ENCODE measurements at places on chromosomes 5 and 9.

DNA sequence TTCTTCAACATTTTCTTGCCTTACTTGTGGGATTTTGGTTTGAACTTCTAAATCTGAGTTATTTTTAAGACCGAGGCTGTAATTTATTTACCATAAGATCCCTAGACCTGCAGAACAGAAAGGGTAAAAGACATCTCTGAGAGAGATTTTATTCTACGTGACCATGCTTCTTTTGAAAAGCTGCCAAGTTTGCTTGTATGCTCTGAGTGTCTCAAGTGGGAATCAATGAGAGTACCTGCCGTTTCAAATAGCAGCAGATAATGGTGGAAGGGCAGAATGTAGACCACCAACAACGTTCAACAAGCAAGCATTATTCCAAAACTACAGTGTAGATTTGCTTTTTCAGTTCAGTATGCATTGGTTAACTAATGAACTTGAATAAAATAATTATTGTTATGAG, 108.6 kb upstream of the MINAR2 start:
- no peaks in the 10 kb centered on the region for H3K4me1 ChIP-seq
- no peaks in the 10 kb centered on the region for H3K27me3 ChIP-seq
- no peaks in the 10 kb centered on the region for H3K36me3 ChIP-seq
- DNase-seq: no peak
- H3K27ac ChIP-seq: no peak overlapping the region

DNA sequence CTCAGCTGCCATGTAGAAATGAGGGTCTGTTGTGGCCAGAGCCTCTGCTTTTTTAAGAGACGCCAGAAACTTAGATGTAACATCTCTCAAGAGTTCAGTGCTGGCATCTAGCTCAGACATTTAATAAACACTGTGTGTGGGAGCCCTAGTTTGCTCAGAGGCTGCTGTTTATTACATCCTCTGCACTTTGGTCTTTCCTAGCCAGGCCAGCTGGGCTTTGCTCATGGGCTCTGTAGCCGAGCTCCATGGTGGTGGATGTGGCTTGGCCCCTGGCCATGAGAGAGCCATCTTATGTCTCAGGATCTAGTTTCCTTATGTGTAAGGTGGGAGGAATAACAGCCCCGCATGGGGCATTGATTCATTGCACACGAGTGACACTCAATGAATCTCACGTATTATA, 30.0 kb downstream of the ARHGEF37 start:
- H3K36me3 ChIP-seq: no peaks in the 10 kb centered on the region
- H3K4me1 ChIP-seq: no peaks in the 10 kb centered on the region
- H3K4me3 ChIP-seq: no peak overlapping the region
- DNase-seq: no peak
- no peaks in the 10 kb centered on the region for H3K27me3 ChIP-seq

DNA sequence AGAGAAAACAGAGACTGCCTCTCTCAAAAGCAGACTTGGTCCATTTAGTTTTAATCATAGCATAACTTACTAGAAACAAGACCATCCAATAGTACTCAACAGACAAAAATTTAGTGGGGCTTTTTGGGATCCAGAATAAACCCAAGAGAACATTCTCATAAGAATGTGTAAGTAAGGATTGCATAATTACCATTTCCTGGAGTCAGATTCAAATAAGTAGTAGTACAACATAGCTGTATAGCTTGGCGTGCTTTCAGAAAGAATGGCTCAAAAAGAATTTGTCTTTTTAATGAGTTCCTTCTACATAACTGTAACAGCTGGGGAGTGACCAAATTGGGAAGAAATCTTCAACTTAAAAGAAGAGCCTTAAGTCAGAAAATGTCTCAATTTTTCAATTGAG, 145.4 kb downstream of the DENND1A start:
- no peak overlapping the region for H3K27ac ChIP-seq
- no peaks in the 10 kb centered on the region for H3K27me3 ChIP-seq
- no peak overlapping the region for H3K4me3 ChIP-seq
- H3K36me3 ChIP-seq: no peaks in the 10 kb centered on the region

- no peaks in the 10 kb centered on the region for H3K36me3 ChIP-seq
- H3K4me3 ChIP-seq: no peak overlapping the region
- H3K27me3 ChIP-seq: no peaks in the 10 kb centered on the region
- DNase-seq: no peak
- no peak overlapping the region for H3K27ac ChIP-seq
- peaks cover 2% of the 10 kb centered on the region for H3K4me1 ChIP-seq
Observed at GRCh38 chr5:172712610-172713009, 58.4 kb downstream of the DUSP1 start.

DNA sequence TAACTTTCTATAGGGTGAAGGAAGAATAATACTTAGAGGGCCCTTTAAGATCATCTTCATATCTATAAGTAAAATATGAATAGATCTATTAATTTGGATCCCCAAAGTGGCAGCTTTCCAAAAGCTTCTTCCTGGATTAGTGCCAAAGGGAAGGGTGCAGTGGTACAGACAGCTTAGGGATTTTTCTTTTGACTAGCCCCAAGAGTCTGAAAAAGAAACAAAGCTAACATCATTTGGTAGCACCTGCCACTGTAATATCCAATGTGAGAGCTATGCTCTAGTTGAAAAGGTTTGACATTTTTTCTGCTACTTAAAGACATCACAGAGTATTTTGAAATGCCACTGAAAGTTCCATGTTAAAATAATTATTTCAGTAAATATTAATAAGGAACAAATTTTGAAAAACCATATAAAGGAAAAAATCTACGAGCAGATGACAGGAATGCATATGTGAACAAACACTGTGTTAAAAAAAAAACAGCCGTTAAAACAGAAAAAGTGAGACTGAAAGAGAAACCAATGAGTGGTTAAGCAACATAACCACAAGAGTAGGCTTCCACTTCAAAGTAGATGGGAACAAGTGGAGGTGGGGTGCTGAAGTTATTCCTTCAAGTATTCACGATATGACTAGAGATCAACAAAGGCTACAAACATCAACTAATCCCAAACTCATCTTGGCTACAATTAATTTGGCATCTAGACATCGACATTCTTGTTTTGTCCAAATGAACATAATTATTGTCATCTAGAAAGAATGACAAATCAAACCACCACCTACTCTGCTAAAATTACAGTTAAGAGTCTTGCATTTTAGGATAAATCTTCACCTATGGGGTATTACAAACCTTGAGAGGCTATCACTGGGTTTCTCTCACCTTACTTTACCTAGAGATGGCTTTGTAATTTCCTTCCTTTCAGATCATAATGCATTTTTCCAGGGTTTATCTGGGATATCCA, 137.5 kb downstream of the CPLANE1 start:
- DNase-seq: no peak
- no peaks in the 10 kb centered on the region for H3K4me1 ChIP-seq
- H3K27me3 ChIP-seq: no peaks in the 10 kb centered on the region
- no peak overlapping the region for H3K4me3 ChIP-seq

GRCh38 chr5:181159286-181160151, 12.1 kb downstream of the OR2V2 start:
- H3K36me3 ChIP-seq: no peaks in the 10 kb centered on the region
- no peak overlapping the region for H3K27ac ChIP-seq
- H3K4me3 ChIP-seq: no peak overlapping the region
- no peaks in the 10 kb centered on the region for H3K27me3 ChIP-seq
- peaks cover 5% of the 10 kb centered on the region for H3K4me1 ChIP-seq

GRCh38 chr9:98146101-98146991, 27.3 kb upstream of the TRIM14 start:
- no peak overlapping the region for H3K4me3 ChIP-seq
- H3K27me3 ChIP-seq: no peaks in the 10 kb centered on the region
- no peaks in the 10 kb centered on the region for H3K4me1 ChIP-seq
- no peak for DNase-seq
- no peak overlapping the region for H3K27ac ChIP-seq

DNA sequence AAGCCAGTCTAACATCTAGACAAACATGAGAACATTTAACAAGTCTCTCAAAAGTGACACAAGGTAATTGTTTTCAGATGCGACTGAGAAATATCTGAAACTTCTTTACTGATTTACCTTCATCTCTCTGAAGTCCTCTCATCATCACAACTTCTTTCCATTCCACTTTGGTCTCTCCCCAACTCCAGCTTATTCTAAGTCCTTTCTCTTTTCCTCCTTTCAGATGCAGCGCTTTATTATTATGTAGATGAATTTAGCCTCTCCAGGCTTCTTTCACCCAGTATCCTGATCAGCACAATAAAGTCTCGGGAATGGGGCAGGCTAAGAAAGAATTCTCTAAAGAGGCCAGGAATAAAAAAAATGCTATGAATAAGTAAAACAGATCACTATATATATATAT, 128.0 kb downstream of the KCTD16 start:
- DNase-seq: no peak
- H3K36me3 ChIP-seq: no peaks in the 10 kb centered on the region
- no peaks in the 10 kb centered on the region for H3K27me3 ChIP-seq
- no peak overlapping the region for H3K27ac ChIP-seq
- no peak overlapping the region for H3K4me3 ChIP-seq
